ENCODE measurements at places on chromosomes 1 and 21.
A peak's percentile ranks its signal among the peaks of the same experiment; 100 is the strongest.

DNA sequence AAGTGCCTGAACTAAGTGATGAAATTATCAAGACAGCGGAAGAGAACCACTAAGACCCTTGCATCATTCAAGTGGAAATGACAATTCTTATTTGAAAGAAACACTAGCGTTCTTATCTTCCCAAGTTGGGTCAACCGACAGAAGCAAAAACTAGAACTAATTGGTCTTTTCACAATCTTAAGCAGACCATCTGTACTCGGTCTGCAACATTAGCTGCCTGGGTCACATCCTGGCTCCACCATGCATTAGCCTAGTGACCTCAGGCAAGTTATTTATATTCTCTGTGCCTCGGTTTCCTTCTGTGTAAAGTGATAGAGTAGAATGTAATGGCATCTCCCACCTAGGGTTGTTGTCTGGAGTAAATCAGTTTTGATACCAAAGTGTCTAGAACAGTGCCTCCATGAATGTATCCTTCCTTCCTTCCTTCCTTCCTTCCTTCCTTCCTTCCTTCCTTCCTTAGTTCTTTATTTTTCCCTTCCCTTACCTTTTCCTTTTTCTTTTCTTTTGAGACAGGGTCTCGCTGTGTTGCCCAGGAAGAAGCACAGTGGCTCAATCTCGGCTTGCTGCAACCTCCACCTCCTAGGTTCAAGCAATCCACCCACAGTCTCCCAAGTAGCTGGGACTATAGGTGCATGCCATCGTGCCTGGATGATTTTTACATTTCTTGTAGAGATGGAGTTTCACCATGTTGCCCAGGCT, 6.0 kb downstream of the COLGALT2 start:
- H3K27me3 ChIP-seq = peaks cover 55% of the 10 kb centered on the region
- H3K36me3 ChIP-seq = no peaks in the 10 kb centered on the region
- H3K27ac ChIP-seq = no peak overlapping the region

- no peak overlapping the region for H3K27ac ChIP-seq
- no peaks in the 10 kb centered on the region for H3K36me3 ChIP-seq
- no peaks in the 10 kb centered on the region for H3K4me1 ChIP-seq
- DNase-seq = no peak
Measured at GRCh38 chr1:200053091-200053490, 25.6 kb downstream of the NR5A2 start.

- H3K4me1 ChIP-seq = no peaks in the 10 kb centered on the region
- DNase-seq = no peak
- H3K27me3 ChIP-seq = peaks cover 17% of the 10 kb centered on the region
- H3K27ac ChIP-seq = no peak overlapping the region
- H3K4me3 ChIP-seq = no peak overlapping the region
- H3K36me3 ChIP-seq = no peaks in the 10 kb centered on the region
Measured at GRCh38 chr21:41158026-41158425, 9.9 kb upstream of the BACE2 start.

DNA sequence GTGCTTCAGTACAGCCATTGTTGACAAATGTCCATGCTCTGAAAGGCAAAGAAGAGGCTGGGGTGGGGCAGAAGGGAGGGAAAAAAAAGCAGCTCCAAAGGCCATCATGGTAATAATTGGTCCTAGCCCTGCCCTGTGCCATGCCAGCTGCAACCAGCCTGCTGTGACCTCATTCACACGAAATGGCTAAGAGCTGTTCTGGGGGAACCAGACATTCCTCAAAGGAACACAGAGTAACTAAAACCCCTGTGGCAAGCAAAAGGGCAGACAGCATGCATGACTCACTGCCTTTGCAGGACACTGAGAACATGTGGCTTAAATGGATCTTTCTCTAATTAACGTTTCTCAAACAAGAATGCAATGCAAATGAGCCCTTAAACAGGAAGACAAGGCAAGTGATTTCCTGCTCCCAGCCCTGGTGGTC, 42.3 kb downstream of the STYXL2 start:
- H3K27ac ChIP-seq = no peak overlapping the region
- no peak for DNase-seq
- peaks cover 58% of the 10 kb centered on the region for H3K27me3 ChIP-seq
- no peak overlapping the region for H3K4me3 ChIP-seq
- peaks cover 2% of the 10 kb centered on the region for H3K4me1 ChIP-seq
- H3K36me3 ChIP-seq = no peaks in the 10 kb centered on the region

GRCh38 chr1:12438349-12438924, 179.6 kb downstream of the DHRS3 start:
- peak overlapping the region; percentile 70 for H3K27ac ChIP-seq
- DNase-seq = no peak
- H3K27me3 ChIP-seq = no peaks in the 10 kb centered on the region

DNA sequence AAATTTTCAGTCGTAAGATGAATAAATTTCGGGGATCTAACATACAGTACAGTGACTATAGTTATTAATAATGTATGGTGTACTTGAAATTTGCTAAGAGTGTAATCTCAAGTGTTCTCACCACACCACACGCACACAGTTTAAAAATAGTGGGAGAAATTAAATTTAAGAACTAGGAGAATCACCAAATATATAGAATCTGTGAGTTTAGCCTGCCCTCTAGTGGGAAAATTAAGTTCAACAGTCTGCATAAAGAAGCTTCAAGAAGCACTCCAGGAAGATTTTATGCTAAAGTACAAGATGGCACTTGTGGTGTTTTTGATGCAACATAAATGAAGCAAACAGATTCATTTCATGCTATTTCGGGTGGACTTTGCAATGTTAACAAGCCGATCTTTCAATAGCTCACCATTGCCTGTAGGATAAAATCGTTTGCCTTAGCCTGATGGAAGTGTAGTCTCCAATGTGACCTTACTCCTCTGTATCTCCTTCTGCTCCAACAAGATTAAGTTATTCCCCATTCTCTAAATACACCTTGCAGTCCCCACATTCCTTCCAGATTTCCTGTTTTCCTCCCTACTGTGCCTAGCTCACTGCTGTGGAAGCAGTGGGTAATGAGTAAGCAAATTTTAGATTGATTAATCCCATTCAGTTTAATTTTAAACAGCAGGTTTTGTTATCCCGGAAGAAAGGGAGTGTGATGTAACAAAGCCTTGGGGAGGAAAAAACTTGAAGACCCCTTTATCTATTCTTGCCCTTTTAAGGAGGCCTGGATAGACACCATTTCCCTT, 8.7 kb upstream of the PIK3C2B start:
- H3K4me3 ChIP-seq = no peak overlapping the region
- DNase-seq = no peak
- peak overlapping the region; percentile 94 for H3K27ac ChIP-seq
- peaks cover 29% of the 10 kb centered on the region for H3K4me1 ChIP-seq

DNA sequence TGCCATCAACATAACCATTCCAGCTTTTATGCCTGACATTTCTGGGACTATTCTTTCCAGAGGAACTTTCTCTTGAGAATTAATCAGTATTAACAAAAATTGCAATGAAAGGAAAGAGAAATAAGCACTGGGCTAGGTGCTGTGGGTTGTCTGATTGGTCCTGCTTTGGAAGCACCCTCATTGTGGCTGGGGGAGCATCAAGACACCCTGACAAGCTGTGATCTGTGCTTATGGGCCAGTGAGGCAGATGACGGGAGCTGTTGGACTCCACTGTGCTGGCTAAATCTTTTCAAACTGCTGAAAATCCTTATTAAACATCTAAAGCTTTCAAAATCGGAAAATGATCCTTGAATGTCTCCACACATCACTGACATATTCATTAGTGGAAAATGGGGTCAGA, 20.0 kb downstream of the UBASH3A start:
- peaks cover 16% of the 10 kb centered on the region for H3K36me3 ChIP-seq
- peak overlapping the region; percentile 92 for H3K4me3 ChIP-seq
- H3K27me3 ChIP-seq = no peaks in the 10 kb centered on the region
- peaks cover 63% of the 10 kb centered on the region for H3K4me1 ChIP-seq
- peak overlapping the region; percentile 96 for H3K27ac ChIP-seq
- no peak for DNase-seq

GRCh38 chr1:220748089-220748934, at the start of gene MTARC2:
TSS of gene MTARC2 (plus strand) at chr1:220748322. CDS start at chr1:220748532, 210 bp downstream.
- peaks cover 74% of the 10 kb centered on the region for H3K27me3 ChIP-seq
- H3K4me1 ChIP-seq = peaks cover 13% of the 10 kb centered on the region
- no peaks in the 10 kb centered on the region for H3K36me3 ChIP-seq
- no peak for DNase-seq

GRCh38 chr1:184755226-184756065, 788 bp upstream of the EDEM3 start:
- H3K4me3 ChIP-seq = peak overlapping the region; percentile 95
- H3K27me3 ChIP-seq = no peaks in the 10 kb centered on the region
- peaks cover 2% of the 10 kb centered on the region for H3K36me3 ChIP-seq
- peak overlapping the region; percentile 96 for H3K27ac ChIP-seq
- H3K4me1 ChIP-seq = peaks cover 30% of the 10 kb centered on the region
- no peak for DNase-seq

DNA sequence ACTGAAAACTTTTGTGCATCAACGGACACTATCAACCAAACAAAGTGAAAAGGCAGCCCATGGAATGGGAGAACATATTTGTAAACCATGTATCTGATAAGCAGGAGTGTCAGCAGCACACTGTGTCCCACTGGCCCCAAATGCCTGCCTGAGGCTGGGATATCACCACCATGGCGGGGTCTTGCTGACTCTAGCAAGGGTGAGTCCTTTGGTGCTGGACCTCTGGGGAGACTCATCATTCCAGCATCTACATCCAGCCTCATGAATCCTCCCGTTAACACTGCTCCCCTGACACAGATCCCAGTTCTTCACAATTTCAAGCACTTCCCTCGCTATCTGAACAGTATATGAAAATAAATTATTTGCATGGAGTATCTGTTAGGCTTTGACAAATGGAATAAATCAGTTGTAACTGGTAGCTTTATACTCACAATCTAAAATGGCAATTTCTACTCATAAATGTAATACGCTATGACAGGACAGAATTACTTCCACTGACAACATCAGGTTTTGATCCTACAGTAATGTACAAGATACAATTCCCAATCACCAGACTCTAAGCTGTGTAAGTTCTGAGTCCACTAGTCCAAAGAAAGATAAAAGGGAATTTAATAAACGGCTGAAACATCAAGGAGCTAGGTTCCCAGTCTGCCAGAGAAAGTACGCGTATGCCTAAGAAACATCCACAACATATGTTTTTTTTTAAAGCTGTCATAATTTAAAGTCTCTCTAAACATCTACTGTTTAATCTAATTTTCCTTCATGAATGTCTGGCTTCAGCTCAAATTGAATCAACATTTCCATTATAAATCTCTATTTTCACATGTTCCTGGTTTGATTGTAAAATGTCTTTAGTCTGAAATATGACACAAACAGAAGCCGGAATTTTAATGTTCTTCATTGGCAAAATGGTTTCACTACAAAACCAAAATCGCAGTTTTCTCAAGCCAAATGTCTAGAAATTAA, 95.1 kb downstream of the SIPA1L2 start:
- H3K27me3 ChIP-seq = peaks cover 9% of the 10 kb centered on the region
- peaks cover 3% of the 10 kb centered on the region for H3K4me1 ChIP-seq
- DNase-seq = no peak
- H3K27ac ChIP-seq = no peak overlapping the region
- H3K36me3 ChIP-seq = no peaks in the 10 kb centered on the region

All from T-helper 17 cell (primary cell).